ENCODE measurements at places on chromosomes 1 and 21.

- no peak for DNase-seq
Measured at GRCh38 chr21:44589094-44589493, 3.2 kb downstream of the KRTAP10-6 start.

GRCh38 chr21:16046656-16047330, 317.0 kb downstream of the USP25 start:
- DNase-seq = no peak

DNA sequence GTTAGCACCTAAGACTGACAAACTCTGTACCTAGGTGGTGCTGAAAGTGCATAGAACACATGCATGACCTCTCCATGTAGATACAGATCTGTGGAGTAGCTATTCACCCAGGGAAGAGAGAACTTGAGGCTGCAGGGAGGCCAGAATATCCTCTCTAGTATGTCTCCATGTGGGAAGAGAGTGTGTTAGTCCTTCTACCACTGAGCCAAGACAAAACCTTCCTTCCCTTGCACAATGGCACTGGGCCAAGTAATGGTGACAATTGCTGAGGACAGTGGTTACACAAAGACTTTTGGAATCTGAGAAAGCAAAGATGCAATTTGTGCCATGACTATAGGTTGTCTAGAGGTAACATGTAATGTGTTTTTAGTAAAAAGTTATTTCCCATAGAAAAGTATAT, 52.3 kb downstream of the C1orf198 start:
- DNase-seq = no peak

DNA sequence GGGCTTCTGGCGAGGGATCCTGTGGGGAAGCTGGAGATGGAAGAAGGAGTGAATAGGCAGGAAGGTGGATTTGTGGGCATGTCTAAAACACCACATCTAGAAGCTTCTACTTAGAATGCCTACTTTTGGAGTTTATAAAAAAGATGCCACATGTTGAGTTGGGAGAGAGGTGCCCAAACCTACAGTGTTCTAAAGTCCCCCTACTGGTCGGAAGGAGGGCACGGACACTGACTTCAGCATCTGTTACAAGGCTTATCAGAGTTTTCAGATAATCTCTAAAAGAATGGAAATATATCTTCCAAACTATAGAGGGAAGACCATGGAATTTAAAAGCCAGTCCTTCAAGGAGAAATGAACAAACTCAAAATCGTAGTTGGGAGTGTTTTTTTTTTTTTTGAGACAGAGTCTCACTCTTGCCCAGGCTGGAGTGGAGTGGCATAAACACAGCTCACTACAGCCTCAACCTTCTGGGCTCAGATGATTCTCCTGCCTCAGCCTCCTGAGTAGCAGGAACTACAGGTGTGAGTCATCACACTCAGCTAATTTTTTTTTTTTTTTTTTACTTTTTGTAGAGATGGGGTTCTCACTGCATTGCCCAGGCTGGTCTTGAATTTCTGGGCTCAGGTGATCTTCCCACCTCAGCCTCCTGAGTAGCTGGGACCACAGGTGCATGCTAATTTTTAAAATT, 14.8 kb downstream of the IBA57 start:
- no peak for DNase-seq

DNA sequence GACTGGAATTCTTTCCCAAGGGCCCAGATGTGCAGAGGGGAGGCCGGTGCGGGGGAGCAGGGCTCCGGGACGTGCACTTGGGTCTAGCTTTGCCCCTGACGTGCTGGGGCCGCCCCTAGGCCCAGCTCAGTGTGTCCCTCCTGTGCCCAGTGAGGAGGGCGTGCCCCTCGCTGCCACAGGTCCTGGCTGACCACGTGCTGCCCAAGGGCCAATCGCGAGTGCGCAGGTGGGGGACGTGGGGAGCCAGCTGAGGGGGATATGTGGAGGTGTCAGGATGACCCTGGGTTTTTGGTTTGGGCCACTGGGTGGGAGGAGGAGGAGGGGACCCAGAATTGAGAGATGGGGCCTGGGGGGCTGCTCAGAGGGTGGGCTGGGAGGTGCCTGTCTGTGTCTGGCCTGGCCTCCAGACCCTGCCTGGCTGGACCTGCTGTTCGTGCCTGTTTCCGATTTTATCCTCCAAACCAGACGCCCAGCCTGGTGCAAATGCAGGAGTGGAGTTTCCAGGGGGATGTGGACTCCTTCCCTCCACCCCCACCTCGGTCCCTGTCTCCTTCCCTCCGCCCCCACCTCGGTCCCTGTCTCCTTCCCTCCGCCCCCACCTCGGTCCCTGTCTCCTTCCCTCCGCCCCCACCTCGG, 6.1 kb upstream of the RNF223 start:
- no peak for DNase-seq

DNA sequence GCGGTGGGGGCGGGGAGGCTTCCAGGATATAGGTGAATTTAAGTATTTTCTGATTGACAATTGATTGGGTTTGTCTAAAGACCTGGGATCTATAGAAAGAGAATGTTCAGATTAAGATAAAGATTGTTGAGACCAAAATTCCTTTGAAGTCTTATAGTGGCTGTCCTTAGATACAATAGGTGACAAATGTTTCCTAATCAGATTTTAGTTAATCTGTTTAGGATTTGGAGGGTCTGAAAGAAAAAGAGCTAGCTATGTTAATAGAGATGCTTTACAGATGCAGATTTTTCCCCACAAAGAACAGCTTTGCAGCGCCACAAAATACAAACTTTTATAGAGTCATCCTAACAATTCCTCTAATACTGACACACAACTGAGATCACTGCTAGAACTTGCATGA, 14.6 kb upstream of the EPRS1 start:
- DNase-seq = no peak
